ENCODE measurements at places on chromosomes 1 and 21.

- DNase-seq = no peak
These were observed 31.7 kb downstream of the ERICH3 start for GRCh38 chr1:74641876-74642275.

- DNase-seq = no peak
These were observed 70.6 kb downstream of the CLSTN1 start for GRCh38 chr1:9753121-9753531.

DNA sequence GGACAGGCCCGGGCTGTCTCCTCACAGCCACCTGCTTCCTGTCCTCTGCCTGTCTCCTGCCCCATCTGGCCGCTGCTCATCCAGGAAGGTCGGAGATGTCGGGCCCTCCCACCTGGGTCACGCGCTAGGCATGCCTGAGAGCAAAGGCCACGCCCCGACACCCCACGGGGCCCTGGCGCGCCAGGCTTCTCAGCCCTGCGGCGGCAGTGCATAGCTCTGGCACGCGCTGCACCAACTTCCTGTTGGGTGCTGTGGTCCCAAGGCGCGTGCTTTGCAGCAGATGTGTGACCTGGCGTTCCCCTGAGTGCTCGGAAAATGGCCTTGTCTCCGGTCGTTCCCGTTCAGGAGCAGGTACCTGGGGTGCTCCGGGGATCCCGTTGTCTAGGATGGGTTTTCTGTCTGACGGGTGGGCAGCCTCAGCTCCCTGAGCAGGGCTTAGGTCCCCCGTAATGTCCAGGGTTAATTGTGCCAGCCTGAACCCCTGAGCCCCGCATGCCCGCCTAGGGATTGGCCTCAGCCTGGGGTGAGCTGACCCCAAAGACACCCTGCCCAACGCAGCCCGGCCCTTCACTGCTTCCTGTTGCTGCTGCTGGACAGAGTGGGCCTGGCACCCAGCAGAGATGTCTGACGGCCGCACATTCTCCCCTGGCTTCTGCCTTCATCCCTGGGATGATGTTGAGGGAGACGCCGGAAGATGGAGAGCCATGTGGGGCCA is 19.4 kb upstream of the KCNAB2 start:
- DNase-seq = peak; percentile 95

DNA sequence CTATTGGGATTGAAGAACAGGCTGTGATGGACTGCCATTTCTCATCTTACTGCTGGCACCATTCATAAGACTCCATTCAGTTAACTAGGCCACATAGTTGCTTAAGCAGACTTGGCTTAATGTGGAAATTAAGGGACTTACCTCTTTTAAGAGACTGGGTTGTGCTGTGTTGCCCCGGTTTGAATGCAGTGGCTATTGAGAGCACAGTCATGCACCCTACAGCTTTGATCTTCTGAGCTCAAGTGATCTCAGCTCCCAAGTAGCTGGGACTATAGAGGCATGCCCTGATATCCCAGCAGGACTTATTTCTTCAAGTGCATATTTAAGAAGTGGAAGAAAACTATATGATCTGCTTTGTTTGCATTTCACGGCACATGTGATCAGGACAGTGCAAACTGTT is 181.1 kb downstream of the RASAL2 start:
- no peak for DNase-seq

GRCh38 chr21:39714331-39714730 is 30.7 kb upstream of the IGSF5 start:
- DNase-seq = no peak

DNA sequence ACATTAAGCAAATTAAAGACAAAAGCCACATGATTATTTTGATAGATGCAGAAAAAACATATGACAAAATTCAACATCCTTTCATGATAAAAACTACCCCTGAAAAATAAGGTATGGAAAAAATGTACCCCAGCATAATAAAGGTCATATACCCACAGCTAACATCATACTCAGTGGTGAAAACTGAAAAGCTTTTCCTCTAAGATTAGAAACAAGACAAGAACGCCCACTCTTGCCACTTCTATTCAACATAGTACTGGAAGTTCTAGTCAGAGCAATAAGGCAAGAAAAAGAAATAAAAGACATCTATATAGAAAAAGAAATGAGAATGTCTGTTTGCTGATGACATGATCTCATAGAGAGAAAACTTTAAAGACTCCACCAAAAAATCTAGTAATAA is 20.7 kb downstream of the ERO1B start:
- DNase-seq = no peak

DNA sequence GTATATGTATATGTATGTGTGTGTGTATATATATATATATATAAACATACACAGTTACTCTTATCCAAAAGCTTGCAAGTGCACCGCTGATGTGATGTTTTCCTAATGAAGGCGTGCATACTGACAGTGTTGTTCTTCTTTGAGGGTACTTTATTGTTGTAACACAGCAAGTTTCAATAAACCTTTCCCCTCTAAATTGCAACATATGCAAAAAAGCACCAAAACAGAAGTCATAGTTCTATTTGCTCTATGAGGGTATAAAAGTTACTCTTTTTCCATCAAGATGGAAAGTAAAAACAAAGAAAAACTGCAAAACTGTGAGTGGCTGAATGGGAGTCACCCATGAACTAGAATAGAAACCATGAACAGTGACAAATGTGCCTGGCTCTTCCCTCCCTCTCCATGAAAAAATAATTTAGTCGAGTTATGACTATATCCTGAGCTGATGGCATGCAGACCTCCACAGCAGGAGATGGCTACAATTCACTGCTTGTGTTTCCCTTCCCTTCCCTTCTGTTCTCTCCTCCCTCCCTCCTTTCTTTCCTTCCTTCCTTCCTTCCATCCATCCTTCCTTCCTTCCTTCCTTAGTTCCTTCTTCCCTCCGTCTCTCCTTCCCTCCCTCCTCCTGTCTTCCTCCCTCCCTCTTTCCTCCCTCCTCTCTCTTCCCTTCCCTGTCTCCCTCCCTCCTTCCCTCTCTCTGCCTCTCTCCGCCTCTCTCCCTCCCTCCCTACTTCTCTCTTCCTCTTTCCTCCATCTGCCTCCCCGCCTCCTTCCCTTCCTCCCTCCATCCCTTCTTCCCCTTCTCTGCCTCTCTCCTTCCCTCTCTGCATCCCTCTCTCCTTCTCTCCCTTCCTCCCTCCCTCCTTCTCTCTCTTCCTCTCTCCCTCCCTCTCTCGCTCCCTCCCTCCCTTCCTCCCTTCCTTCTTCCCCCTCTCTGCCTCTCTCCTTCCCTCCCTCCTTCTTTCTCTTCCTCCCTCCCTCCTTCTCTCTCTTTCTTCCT is 220.7 kb upstream of the POU3F1 start:
- no peak for DNase-seq

- DNase-seq = no peak
These were observed 7.7 kb downstream of the BCL2L15 start for GRCh38 chr1:113879739-113880038.

DNA sequence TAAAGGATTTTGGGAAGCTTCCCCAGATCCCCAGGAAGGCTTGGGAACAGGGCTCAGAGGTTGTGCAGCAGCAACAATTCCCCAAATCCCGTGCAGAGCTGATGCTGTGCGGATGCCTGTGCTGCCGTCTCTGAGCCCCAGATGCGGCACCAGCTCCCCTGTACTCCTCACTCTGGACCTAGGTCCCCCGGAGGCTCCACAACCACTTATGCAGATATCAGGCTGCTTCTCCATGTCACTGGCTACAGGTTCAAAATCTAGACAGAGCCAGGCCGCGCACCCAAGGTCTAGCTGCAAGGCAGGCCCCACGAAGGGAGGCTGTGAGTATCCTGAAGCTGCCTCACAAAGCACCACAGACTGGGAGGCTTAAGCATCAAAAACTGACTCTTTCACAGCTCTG is 81.6 kb downstream of the PDE9A start:
- no peak for DNase-seq

DNA sequence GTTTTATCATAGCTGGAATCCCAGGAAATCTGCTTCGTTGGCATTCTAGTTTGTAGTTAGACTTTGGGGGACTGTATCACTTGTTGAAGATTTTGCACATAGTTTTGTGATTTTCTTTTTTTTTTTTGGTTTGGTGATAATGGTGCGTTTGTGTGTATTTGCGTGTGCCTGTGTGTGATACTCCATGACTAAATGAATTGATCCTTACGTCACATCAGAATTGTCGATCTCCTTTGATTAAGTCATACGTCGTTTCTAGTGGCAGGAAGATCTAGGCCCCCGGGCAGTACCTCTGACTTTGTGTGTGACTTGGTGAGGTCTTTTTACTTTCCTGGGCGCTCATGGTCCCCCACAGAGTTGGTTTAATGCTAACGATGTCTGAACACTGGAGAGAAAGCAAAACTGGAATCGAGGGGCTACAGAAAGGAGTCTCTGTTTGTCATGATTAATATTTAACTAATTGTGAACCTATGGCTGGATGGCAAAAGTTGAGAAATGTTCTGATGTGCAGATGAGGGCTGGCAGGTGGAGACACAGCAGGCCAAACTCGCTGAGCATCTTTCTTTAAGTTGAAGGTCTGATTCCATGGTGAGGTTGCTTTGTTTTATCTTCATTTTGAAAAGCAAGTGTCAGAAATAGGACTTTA is 2.4 kb downstream of the RASSF5 start:
- DNase-seq = no peak

GRCh38 chr1:44681905-44682882 is 7.7 kb downstream of the ARMH1 start:
- no peak for DNase-seq

DNA sequence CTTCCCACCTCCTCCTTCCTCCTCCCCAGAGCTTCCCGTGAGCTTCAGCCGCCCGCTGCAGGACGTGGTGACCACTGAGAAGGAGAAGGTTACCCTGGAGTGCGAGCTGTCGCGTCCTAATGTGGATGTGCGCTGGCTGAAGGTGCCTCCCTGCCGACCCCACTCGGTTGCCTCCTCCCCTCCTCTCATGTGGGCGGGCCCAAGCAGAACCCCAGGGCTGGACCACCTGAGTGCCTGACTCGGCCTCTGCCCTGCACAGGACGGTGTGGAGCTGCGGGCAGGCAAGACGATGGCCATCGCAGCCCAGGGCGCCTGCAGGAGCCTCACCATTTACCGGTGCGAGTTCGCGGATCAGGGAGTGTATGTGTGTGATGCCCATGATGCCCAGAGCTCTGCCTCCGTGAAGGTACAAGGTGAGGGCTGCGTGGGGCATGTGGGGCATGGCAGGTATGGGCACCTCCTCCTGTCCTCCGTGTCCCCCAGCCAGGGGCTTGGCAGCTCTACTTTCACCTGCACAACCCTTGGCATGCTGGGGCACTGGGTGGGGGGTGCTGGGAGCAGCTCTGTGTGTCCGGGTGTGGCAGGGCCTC is 69.2 kb downstream of the OBSCN start:
- peak; percentile 19 for DNase-seq

DNA sequence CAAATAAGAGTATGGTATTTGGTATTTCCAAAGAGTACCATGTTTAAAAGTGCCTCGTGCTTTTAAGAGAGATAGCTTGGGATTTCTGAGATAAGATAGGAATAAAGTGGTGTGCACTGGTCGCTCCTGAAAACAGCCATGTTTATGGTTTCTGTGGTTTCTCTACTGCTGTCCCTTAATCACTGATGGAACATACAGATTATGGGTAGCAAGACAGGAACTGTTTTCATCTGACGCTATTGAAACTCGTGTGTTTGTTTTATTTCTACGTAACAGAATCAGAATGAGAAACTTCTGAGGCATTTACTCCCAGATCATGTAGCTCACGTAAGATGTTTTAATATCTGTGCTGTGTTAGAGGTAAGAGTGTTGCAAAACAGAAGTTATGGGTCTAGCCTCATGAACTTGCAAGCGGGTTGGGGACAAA is 126.0 kb downstream of the KIAA0319L start:
- no peak for DNase-seq

- no peak for DNase-seq
These were observed 125.3 kb downstream of the DISP1 start for GRCh38 chr1:222940095-222940494.

- no peak for DNase-seq
These were observed 819.3 kb downstream of the BRINP3 start for GRCh38 chr1:189658381-189658780.

DNA sequence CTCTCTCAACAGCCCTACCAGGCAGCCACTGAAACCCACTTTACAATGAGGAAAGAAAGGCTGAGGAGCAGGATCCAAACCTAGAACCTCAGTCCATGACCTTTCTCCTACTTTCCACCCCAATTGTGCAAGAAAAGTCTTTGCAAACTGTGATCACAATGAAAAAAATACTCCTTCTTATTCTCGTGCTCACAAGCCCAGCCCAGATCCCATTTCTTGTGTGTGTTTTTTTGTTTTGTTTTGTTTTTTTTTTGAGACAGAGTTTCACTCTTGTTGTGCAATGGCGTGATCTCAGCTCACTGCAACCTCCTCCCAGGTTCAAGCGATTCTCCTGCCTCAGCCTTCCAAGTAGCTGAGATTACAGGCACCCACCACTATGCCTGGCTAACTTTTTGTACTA is 97.7 kb downstream of the CRYAA start:
- no peak for DNase-seq

GRCh38 chr21:38840456-38841300 is 34.9 kb downstream of the ETS2 start:
- DNase-seq = no peak

GRCh38 chr1:71242239-71242638 is 161.4 kb upstream of the ZRANB2 start:
- no peak for DNase-seq

DNA sequence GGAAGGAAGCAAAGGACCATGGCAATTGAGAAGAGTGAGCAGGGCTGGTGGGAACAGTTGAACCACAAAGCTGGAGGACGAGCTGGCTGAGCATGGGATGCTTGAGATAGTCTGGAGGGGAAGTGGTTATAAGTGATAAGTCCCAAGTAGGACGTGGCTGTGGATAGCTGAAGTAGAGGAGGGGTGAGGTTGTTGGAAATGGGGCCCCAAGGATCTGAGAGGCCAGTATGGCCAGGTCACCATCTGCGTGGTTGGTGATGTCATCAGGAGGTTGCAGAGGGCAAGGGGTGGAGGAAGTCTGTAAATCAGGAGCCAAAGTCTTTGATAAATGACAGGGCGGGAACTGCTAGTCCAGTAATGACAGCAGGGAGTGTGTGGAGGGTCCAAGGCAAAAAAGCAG is 11.0 kb upstream of the REN start:
- no peak for DNase-seq

- no peak for DNase-seq
These were observed 512.5 kb upstream of the LRRC7 start for GRCh38 chr1:69055194-69055593.

DNA sequence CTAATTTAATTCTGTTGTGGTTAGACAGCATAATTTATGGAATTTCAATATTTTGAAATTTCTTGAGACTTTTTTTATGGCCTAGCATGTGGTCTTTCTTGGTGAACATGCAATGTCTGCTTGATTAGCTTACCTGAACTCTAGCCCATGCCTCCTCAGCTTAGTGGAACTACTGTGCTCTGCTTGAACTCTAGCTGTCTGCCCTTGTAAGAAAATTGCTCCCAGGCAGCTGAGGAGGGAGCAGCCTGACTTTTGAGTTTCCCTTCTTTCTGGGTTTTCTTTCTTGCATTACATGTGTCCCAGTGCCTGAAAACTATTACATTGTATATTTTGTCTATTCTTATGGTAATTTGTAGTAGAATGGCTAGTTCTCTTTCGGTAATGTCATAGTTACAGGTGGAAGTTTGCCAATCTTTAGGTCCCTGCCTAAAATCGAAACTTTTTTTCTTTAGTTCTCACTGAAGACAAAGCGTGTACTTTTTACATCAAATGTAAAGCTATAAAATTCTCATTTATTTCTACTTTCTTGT is 105.3 kb downstream of the MAST2 start:
- no peak for DNase-seq
